ENCODE measurements at places on chromosomes 16 and 17.

DNA sequence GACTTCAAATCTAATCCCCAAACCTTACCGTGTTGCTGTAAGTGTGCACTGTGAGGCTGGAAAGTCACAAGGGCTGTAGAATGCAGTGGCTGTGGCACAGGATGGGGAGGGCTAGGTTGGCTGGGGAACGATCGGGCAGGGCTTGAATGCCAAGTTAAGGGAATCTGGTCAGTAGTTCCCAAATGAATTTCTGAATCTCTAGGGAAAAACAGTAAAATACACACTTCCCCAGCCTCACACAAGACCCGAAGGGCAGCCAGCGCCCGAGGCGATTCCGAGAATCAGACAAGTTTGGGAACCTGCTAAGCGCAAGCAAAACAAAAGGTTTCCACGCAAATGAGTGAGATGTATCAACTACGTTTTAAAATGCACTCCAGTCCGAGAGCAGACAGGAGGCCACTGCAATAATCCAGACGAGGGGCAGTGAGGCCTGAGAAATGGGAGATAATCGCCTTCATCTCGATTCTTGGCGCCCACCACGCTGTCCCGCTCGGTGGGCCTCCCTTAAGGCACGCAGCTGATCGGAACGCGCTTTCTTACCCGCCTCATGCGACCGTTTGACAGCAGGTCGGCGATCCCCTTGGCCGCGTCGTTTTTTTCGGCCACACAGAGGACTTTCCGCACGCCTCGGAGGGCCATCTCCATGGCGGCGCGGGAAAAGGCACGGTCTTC, 599 bp downstream of the TOP3A start:
- no peak for DNase-seq

- no peak for DNase-seq
These were observed 12.8 kb upstream of the SKAP1 start for GRCh38 chr17:48442819-48443218.

- no peak for DNase-seq
These were observed 84.9 kb upstream of the CBX4 start for GRCh38 chr17:79923974-79924638.

- DNase-seq = no peak
These were observed 167.3 kb upstream of the CDH5 start for GRCh38 chr16:66199189-66199588.

- DNase-seq = no peak
These were observed 2.4 kb downstream of the CACNB1 start for GRCh38 chr17:39194985-39195524.

DNA sequence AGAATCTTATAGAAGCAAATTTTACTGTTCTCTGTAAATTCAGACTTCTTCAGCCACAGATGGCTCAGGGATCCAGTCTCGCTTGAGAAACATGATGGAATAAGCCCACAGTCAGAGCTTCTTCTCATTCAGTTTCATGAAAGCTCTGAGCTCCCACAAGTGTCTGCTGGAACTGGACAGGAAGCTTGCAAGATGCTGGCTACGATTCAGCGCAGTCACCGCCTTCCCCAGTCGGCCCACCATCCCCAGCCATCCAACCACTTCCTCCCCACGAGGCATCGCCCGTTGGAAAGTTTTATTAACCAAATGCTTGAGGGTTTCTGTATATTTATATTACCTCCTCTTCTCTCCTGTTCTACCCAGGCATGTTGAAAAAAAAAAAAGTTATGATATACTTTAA, 171.7 kb downstream of the ZFHX3 start:
- no peak for DNase-seq

DNA sequence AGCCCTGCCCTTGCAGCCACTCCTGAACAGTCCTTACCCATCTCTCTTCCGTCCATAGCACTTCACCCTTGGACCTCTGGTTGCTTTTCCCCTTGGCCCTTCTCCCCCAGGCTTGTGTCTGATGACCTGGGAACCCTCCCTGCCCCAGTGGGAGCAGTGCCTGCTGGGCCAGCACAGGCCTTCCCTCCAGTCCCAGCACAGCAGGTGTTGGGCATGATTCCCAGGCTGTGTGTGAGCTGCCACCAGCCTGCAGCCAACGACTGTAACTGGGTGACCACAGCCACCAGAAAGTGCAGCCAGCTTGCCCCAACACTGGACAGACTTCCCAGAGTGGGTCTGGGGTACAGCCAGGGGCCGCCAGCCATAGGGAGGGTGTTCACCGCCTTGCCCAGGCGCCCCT, 30.0 kb downstream of the CRAMP1 start:
- no peak for DNase-seq

DNA sequence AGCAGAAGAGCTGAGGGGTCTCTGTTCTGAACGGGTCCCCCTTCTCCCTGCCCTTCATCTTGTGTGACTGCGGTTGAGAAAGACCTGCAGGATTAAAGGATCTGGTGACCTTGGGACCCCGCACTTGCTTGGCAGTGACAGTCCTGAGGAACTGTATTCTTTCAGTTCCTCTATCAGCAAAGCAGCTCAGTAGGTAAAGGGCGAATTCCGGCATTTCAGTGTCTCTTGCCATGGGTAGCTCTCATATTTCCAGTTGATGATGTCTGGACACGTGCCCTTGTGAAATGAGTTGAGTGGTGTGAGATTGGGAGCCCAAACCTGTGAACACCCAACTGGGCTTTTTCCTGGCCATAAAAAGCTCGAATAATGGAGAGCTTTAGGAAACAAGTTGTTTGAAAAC, 135.7 kb downstream of the PRKCA start:
- no peak for DNase-seq

DNA sequence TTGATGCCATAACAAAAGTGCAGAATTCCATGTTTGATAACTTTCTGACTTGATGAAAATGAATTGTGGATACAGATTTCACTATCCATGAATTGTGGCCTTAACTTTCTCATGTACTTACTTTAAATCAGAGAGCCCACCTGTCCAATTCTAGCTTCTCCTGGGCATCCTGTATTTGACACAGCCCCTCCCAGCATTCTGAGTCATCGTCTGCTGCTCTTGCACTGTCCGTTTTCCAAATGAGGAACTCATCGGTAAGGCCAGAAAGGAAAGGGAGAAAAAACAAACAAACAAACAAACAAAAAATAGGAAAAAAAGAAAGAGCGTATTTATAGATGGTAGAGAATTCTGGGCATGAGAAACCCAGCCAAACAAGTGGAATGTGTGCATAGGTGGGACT, 361.6 kb downstream of the WWOX start:
- no peak for DNase-seq

DNA sequence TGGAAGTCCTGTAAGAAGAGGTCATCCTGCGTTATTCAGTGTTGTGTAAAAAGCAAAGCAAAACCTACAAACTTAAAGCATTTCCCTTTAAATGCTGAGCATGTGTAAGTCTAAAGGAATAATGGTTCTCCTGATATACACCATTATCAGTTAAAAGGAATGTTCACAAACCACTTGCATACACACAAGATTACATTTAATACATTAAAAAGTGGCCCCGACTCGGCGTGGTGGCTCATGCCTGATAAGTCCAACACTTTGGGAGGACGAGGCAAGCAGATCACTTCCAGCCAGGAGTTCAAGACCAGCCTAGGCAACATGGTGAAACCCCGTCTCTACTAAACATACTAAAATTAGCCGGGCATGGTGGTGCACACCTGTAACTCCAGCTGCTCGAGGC, 30.5 kb downstream of the CPPED1 start:
- DNase-seq = no peak

DNA sequence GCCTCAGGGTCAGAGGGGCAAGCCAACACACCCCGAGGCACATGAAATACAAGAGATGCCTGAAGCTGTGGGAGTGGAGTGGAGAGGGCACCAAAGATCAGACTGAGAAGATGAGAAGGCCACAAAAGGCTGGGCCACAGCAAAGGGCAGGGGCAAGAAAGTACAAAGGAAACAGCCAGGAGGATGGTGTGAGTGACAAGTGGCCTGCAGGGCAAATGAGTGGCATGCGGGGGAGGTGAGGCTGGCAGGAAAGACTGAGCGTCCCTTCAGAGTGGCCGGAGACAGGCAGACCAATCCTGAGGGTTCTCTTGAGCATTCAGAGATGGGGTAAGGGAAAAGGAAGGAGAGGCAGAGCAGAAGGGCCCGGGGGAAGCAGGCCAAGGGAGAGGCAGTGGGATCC, 23.2 kb downstream of the HSD11B2 start:
- DNase-seq = no peak

DNA sequence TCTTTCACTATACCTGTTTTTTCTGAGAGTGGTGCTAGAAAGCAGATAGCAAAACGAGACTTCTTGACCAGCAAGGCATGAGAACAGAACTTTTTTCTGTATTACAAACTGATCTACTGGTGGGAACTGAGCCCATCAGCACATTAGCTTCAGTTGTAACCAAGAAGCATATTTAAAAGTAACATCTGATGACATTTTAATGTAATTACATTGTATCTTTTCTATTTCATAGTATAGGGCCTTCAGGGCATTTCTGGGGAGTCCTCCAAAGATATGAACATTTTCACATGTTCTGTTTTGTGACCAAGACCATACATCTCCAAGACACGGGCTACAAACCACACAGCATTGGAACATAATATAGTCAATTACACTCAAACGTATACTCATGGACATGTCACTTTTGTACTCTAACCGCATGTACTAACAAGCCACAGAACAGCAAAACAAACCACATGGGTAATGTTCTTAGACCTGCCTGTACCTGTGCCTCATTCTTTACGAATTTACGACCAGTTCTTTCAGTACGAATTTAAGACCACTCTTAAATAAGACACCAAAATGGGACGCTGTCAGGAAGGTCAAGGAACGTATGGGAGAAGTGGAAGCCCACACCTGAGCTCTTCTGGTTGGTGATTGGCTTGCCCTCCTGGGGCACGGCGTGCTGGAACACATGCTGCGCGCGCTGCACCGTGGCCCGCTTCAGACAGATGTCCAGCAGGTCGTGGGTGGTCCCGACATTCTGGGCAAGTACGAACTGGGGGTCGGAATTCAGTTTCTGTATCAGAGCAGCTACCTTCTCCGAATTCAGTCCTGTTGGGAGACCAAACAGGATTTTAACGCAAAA, 825 bp downstream of the BLMH start:
- DNase-seq = no peak

DNA sequence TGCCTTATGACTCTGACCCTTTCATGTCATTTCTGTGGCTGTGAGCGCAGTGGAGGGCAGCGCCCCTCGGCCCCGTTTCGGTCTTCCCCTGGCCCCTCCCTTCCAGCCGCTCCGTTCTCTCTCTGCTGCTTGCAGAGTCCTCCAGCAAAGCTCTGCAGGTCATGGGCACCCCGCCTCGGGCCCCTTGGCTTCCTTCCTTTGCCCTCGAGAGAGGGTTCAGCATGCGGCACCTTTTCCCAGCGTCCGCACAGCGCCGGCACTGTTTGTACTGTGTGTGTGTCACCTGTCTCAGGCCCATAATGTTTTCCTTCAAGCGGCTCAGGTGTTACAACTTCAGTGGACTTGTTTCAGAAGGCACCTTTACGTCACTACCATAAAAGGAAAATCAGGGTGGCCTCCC, 98.5 kb downstream of the RAP1GAP2 start:
- no peak for DNase-seq

All from cortex of kidney (tissue), 1 donor.